Stimulated activated CD4-positive, alpha-beta T cell treated with anti-CD3 and anti-CD28 coated beads, Interleukin-4, amount 100 ng/mL, for 48 hours (primary cell): ENCODE measurements at places on chromosomes 2 and 18.

DNA sequence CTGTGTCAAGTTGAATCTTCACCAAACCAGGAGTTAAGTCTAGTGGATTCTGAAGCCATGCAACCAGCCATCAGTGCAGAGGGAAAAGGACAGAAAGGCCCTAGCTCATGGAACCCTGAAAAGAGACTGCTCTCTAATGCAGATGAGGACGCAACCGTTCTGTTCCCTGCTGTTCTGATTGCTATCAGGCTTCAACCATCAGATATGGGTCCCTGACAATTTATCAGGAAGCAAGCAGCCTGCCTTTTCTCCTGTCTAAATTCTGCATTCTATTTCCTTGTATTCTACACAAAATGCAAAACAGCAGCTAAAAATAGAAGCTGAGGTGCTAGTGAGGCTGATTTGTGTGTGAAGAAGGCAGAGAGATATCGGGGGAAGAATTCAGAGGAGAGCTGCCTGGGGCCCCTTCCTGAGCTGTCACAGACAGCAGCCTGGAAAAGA is 68.4 kb upstream of the RTN4 start:
- no peak for DNase-seq

DNA sequence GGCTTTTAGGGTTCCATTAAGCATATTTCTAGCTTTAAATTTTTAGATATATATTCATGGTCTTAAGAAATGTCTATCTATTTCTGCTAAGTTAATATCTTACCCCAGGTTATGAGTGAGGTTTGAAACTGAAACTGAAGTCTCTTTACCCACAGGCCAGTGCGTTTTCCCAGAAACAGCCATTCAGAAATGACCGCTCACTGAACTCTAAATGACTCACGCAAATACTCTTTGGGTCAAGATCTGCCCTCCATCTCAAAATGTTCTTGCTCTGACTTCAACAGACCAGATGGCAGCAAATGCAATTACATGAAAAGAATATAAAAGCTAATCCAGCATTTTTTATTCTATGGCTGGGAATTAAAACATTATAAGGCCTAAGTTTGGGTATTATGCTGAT is 315.2 kb downstream of the TDRD15 start:
- DNase-seq = no peak

GRCh38 chr18:80157708-80158343 is 48.8 kb downstream of the ADNP2 start:
- peak; percentile 75 for DNase-seq

DNA sequence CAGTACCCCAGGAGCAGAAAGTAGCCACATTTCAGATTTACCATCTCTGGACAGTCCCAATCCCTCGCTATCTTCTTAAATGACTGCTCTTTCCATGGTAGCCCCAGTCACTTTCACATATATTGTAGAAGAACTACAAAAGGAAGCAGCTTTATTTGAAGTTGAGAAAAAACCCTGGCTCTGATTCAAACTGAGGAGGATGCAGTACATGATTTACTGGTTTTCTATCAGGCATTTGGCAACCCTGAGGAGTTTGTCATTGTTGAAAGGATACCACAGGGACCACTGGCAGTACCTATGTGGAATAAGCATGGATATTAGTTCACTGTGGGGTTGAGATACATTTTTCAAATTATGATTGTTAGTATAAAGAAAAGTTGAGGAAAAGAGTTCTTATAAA is 640.9 kb upstream of the SETBP1 start:
- DNase-seq = no peak

DNA sequence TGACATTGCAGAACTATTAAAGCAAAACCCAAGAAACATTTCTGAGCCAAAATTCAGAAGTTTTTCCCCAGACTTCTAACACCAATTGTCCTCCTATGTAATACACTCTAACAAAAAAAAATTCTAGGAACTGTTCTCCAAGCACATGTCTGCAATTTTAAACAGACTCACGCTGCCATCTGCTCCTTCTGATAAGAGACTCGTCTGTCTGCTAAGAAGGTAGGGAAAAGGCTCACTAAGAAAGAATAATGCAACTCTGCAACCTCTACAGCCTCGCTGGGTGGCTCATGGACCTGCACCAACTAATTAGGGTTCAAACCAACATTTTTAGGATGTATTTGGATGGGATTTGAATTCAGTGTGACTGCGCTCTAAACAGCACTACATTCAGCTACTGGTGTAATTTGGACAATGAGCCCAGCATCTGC is 366.5 kb downstream of the DSC3 start:
- DNase-seq = no peak

- DNase-seq = no peak
These were observed 175.5 kb upstream of the CELF4 start for GRCh38 chr18:37741032-37741623.

DNA sequence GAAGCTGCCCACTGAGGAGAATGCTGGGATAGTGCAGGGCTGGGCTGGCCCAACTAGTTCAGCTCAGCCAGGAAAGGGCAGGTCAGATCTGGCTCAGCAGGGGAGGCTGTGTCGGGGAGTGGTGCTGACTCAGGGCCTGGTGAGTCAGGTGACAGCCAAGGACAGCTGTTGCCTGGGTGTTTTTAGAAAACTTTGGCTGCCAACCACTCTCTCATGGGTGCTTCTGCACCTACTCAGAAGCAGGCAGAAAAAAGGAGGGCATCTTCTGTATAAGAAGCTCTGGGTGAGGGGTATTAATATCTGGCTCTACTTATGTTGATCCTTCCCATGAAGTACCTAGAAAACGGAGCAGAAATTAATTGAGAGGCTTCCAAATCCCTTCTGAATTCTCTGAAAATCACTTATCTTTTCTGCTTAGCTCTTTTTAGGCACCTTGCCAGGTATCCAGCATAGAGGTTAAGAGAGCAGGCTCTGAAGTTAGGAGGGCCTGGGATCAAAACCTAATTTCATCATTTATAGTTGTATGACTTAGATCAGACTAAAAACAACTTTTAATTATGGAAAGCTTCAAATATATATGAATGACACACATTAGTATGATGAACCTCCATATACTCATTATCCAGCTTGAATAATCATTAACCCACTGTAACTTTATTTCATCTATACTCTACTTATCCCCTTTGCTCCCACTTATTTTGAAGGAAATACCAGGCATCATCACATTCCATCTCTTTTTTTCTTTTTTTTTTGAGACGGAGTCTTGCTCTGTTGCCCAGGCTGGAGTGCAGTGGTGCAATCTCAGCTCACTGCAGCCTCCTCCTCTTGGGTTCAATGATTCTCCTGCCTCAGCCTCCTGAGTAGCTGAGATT is 15.5 kb upstream of the RAB10 start:
- DNase-seq = peak; percentile 25

DNA sequence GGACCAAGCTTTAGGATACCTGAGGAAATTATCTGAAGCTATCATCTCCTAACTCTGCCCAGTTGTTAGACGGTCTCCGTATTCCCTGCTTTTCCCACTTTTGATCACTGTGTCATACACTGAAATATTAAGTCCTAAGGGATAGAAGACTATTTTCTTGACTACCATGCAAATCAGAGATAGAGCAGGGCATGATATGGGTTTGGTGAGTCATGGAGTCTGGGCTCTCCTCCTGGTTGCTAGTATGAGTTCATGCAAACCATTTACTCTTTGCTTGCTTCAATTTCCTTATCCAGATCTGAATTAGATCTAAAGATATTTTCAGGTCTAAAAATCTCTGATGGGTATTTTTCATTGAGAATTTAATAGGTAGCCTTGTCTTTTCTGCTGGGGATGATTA is 55.0 kb downstream of the EHBP1 start:
- DNase-seq = no peak

- no peak for DNase-seq
These were observed 11.9 kb upstream of the IGFBP2 start for GRCh38 chr2:216621292-216621691.

GRCh38 chr18:6270771-6271216 is 143.9 kb downstream of the L3MBTL4 start:
- no peak for DNase-seq

GRCh38 chr2:119696005-119696404 is 17.0 kb downstream of the TMEM177 start:
- DNase-seq = no peak

GRCh38 chr2:119478188-119478977 is 45.9 kb downstream of the SCTR start:
- DNase-seq = no peak
